ENCODE measurements at places on chromosomes 13 and 19.
A peak's percentile ranks its signal among the peaks of the same experiment; 100 is the strongest.

DNA sequence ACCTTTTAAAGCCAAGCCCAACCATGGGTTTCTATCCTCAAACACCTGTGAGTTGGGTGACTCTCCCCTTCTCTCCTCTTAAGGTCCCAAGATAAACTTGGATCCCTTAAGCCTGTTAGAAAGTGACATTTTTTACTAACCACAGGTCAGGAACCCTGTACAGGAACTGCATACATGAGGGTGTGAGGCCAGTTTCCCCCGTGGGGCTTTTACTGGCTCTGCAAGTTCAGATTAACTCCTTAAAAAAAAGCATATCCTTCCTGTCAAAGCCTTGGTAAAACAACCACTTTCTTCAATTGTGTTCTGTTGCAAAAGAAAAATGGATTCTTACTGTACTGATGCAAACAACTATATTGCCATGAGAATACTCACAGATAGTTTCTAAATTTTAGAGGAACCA, 2638.7 kb upstream of the PCDH20 start:
- no peak for DNase-seq

GRCh38 chr13:75766636-75767035, 130.5 kb downstream of the LMO7 start:
- DNase-seq: no peak

DNA sequence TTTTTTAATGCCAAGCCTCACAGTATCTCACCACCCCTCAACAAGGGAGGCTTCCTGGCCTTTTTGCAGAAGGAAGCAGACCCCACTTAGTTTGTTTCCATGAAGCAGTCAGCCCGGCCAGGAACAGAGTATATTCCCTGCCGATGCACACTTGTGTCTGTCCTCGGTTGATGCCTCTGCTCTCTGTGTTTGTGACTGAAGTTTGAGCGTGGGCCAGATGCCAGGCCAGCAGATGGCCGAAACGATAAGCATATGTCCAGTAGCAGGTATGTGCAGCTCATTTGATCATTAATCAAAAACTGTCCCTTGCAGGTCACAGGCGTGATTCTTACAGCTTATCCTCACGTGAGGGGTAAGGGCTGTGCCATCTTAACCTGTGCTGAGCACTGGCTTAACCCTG, 144.0 kb downstream of the IRS2 start:
- no peak for DNase-seq

DNA sequence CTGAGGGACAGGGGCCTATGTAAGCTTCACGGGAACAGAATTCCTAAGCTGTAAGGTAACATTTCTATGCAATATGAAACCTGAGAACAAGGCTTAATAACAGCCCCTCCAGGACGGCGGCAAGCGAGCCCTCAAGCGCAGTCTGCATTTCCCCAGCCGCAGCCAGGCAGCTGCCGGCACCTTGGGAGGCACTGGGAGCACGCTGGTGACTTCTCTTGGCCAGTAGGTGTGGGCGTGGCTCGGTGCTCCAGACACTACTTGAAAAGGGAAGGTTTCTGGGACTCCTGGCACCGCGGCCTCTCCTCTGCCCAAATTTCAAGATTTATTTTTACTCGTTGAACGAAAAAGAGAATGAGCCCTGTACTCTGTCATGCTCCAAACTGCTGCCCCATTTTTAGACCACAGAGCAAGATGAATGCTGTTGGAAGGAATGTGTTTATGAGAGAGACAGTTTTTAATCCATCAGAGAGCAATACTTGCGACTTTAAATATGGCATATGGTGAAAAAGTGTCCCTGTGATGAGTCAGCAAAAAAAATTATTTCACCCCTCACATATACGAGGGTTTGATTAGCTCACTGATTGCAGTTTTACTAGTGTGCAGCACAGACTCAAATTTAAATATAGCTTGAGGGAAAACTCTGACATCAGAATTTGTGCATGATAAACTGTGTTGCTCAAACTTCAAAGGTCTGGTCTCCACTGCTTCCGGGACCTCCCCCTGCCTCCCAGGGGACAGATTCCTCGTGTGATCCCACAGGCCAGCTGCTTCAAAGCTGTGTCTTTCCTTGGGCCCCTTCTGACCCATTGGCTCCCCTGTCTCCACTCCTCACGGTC, 81.2 kb downstream of the COL4A2 start:
- peak; percentile 84 for DNase-seq

GRCh38 chr19:31784671-31785101, 435.4 kb upstream of the TSHZ3 start:
- DNase-seq: no peak

GRCh38 chr13:30676672-30677071, 58.7 kb upstream of the ALOX5AP start:
- no peak for DNase-seq

DNA sequence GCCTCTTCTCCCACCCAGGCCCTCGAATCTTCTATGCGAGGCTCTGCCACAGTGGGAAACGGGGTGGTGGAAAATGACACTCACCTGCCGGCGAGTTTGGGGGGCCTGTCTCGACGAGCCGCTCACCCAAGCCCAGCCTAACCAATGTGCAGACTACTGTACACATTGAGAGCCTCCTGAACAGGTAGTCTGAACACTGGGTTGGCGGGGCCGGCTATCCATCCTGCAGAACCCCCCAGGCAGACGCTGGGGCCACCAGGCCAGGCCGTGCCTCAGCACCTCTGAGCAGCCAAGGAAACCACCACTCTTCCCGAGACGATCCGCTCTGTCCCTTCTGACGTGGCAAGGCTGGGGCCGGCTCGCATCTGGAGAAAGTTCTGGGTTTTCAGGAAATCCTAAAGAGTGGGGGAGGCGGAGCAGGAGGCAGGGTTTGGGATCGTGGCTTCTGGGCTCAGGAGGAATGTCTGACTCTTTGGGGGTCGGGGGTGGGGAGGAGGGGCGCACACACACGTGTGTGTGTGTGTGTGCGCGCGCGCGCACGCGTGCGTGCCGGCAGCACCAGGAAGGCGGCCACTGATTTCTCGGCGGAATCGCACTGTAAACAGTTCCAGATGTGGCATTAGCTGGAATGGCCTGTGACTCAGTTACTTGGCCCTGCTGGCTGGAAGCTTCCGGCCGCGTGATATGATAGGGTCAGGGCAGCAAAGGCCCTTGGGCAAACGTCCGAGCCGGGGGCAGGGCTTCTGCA, 18.5 kb downstream of the TMED1 start:
- DNase-seq: no peak

DNA sequence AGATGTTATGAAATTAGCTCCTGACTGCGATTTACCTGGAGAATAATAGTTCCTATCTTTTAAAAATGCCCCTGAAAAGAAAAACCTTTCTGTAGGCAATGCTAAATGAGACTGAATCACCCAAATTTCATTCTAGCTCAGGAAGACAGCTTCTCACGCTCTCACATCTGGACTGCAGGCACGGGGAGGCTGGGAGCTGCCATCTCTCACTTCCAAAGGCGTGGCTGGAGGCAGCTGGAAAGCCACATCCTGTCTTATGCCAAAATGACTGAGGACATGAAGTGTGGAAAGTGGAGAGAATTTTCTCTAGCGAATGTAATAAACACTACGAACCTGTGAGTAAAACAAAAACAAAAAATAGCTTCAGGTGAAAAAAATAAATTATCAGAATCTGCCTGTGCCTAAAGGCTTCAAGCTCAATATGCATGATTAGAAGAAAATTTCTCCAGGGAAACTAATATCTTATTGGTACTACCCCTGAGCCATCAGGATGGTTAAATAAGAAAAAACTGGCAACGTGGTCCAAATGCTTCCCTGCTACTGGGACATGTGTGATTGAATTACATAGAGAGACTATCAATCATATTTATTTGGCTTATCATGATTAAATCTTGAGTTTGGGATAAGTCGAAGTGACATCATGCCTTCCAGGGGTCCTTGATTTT, 58.1 kb upstream of the UBL3 start:
- DNase-seq: no peak

GRCh38 chr19:15995536-15995935, 46.7 kb downstream of the OR10H4 start:
- DNase-seq: no peak

DNA sequence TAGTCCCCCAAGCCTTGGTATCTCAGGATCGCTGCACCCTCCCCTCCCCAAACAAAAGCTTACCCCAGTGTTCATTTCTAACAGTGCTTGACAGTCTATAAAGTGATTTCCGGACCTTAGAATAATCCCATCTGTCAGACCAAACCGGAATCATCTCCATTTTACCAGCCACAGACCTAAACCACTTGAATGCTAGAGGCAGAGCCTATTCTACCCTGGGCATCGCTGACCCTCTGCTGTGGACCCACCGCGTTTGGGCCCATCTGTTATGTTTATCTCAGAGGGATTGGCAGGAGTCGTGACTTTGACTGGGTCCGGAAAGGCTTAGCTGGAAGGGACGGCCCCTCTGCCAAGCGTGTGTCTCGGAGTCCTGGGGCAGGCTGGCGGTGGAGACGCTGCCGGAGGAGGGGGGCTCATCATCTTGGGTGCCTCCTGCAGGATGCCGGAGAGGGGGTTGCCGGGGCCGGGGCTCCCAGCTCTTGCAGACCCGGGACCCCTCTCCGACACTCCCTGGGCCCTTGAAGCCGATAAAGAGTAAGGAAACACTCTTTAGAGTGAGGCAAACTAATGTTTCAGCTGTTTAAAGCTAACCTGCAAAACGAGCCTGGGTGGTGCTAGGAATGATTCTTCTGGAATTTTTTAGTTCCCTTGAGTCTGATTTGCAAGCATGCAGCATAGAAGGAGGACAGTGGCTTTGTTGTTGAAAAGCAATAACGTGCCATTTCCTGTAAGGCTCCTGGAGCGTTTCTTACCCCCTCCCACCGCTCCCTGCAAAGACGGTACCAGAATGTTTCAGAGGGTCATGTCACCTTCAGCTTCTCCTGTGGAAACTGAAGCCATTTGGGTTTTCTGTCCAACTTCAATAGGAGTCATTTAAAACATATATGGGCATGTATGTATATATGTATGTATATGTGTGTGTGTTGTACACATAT, 1.3 kb downstream of the SLC25A42 start:
- DNase-seq: no peak

DNA sequence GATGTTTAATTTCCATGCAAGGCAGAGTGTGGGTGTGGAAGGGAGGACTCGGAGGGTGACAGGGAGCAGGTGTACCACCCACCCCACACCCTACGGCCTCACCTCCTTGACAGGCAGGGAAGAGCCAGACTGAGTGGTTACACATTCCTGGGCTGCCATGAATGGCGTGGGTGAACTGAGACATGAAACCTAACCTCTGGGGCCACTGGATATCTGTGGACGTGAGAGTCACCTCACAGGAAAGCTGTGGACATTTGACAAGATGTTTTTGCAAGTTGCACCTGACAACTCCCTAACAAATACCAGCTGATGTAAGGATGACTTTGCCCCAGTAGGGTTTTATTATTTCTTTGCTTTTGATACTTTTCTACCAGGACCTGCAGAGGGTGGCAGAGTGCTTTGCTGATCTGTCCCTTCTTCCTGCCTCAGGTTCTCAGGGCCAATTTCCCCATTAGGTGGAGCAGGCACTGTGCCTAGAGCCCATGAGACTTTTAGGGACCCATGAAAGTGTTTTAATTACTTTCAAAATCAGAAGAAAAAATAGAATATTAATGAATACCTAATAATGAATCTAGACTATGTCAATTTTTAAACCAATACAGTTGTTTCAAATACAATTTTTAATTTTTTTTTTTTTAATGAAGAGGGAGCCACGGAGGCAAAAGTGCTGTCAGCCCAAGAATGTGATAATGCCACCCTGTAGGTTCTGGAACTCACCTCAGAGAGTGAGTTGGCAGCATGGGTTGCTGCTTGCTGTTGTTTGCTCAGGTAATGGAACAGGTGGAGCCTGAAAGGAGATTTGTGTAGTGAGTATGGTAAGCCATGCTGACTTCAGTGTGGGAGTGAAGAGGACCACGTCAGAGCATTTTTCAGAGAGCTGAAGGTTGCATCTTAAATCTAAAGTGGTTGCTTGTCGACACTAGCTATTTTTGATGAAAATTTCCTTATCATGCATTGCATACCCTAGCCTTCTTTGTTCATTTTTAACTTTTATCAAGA, 58.0 kb upstream of the CYSLTR2 start:
- no peak for DNase-seq

DNA sequence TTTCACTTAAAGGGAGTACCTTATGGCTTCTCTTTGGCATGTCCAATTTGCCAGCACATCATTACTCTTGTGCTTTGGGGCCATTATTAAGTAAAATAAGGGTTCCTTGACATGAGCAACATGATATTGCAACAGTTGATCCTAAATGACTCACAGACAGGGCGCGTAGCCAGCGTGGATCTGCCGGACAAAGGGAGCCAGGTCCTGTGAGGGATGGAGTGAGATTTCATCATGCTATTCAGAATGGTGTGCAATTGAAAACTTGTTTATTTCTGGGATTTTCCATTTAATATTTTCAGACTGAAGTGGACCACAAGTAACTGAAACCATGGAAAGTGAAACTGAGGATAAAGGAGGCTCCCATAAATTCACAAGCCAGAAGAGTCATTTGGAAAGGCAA, 48.6 kb upstream of the WASF3 start:
- DNase-seq: no peak

DNA sequence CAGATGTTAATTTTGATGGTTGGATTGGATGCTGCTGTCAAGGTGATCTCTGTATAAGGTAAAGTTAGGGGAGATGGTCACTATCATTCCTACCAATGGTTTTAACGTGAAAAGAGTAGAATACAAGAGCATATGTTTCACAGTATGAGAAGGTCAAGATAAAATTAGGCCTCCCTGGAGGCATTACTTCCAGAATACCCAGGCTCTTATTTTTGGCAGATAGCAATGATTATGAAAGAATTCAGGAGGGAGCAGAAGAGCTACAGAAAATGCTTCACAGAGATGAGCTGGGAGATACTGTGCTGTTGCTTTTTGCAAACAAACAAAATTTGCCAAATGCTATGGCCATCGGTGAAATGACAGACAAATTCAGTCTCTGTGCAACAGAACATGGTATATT, 547.5 kb upstream of the SPRY2 start:
- no peak for DNase-seq

DNA sequence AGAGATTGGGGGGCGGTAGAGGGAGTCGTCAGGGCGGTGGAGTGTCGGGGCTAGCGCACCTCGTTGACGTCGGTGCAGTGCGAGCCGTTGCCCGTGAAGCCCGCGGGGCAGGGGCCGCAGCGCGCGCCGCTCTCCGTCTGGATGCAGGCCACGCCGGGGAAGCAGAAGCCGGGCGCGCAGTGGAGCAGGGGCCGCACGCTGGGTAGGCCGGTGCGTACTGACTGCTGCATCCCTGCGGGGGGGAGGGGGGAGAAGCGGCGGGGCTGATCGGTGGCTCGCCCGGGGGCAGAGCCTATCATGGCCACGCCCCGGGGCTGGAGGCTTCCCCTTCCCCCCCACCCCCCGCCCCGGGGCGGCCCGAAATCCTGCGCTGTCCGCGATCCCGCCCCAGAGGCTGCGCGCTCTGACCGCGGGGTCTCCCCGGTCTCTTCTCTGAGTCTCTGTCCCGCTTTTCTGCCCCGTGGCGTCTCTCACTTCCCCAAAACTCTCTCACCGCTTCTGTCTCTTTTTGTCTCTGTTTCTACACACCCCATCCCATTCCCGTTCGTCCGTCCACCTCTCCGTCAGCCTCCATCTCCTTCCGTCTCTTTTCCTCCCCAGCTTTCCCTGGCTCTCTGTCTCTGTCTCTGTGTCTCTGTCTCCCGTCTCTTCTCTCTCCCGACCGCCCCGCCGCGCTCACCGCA, 1.1 kb downstream of the COMP start:
- no peak for DNase-seq
